Stimulated activated CD4-positive, alpha-beta T cell treated with anti-CD3 and anti-CD28 coated beads, Interleukin-15, amount 100 ng/mL, for 1 hour (primary cell): ENCODE measurements at places on chromosomes 5 and 9.

DNA sequence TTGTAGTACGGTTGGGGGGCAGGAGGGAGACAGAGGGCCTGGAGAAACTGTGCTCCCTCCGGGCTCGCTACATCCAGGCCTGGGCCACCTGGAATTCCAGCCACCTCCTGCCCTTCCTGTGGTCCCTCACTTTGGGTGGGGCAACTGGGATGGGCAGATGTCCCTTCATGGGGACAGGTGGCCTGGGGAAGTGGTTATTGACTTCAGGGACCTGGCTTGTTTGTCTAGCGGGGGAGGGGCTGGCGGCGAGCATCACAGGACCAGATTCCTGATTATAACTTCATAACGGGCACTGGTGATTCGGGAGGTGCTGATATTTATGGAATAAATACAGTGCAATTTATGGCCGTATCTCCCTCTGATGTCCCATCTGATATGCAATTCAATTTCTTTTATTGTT, 20.1 kb upstream of the LAMC3 start:
- DNase-seq = no peak

DNA sequence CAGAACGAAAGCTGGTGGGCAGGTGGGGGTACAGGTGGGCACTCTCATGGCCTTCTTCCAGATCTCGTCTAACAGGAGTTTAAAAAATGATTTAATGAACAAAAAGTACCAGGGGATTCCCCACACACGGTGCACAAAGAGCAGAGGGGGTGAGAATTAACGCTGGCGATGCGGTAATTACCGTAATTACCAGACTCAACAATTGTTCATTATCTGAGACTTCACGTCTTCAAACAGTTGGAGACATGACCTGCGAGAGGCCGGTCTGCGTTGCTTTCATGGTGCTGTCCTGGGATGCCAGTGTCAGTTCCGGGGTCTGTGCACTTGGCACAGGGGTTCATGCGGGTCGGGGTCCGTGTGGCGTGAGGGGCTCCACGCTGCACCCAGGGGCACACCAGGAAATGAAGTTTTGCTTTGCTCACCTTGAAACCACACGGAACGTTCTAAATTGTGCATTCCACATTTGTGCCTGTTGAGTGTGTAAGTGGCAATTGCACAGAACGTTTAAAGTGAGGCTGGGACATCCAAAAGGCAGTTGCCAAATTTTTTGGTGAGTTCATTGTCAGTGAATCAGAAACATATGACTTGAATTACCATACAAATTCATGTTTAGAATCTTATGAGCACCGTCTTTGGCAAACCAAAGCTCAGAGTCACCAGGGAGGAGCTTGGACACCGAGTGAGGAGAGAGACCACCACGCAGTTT, 256.4 kb upstream of the IRX1 start:
- DNase-seq = no peak

DNA sequence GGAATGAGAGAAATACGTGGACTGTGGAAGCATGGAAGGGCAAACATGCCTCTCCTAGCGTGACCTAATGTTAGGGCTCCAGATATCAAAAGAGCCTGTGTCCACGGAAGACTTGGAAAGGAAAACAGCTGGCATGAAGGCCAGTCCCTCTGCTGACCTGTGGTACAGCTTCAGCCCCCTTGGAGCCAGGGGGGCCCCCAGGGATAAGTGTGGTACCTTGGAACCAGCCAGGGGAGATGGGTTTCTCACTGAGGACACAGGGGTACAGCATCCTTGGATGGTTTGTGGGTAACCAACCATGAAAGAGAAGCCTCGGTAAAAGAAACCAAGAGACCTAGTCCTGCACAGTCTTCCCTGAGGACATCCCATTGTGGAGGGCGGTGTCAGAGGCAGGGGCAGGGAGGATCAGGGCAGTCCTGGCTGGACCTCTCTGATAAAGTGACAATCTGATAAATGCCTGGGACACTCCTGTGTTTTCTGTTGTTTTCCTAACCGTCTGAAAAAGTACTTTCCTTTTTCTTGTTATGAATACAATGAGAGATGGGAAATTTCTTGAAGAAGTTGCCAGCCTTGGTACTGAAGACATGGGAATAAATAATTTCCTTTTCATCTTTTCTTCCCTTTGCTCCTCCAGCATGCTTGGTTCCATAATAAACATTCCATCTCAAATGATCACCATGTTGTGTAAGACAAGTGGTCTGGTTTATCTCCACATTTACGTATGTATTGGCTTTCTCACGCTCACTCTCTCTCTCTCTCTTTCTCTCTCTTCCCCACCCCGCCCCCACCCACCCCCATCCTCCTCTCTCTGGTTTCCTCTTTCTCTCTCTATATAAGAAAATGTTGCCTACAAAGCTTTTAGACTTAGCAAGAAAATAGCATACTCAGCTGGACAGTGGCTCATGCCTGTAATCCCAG, 102.1 kb downstream of the SUSD1 start:
- DNase-seq = no peak

- no peak for DNase-seq
Observed at GRCh38 chr5:109560554-109560953, 129.2 kb upstream of the MAN2A1 start.

DNA sequence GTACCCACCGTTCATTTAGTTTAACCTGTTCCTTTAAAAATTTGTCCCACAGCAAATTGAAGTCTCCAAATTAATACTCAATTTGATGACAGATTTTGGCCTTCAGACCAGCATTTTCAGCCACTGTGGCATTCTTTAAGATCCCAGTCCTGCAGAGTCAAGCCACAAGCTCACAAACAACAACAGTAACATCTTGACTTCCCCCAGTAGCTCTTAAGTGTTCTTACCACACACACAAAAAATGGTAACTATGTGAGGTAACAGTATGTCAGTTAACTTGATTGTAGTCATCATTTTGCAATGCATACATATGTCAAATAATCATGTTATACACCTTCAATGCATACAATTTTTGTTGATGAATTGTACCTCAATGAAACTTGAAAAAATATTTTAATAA, 247.9 kb downstream of the LURAP1L start:
- DNase-seq = no peak

- no peak for DNase-seq
Observed at GRCh38 chr9:93071464-93071863, 13.0 kb downstream of the SUSD3 start.

- DNase-seq = no peak
Observed at GRCh38 chr9:92476962-92477361, 5.3 kb downstream of the ASPN start.

GRCh38 chr5:142278627-142279026, 46.2 kb downstream of the SPRY4 start:
- DNase-seq = no peak

- DNase-seq = no peak
Observed at GRCh38 chr5:171739271-171739670, 46.3 kb upstream of the SMIM23 start.

DNA sequence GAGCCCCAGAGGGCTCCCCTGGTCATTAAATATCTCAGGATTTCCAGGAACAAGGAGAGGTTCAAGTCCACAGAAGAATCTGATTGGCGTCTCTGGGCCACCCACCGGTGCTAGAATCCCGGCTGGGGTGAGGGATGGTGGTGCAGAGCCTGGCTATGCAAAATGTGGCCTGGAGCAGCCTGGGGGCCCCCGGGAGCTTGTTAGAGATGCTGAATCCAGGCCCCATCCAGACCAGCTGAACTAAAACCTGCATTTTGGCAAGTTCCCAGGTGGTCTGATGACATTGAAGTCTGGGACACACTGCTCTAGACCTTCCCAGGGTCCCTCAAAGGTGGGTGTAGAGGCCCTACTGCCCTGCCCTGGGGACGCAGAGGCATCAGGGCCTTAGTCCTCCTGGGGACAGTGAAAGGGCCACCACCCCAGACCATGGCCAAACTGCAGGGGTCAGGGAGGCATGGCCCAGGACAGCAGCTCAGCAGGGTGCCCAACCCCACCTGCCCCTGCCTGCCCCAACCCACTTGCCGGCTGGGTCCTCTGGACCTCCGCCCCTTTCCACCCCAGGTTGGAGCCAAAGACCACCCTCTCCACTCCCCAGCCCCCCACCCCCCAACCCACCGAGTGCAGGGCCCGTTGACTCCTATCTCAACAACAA, 34.7 kb downstream of the ADAMTS2 start:
- no peak for DNase-seq

DNA sequence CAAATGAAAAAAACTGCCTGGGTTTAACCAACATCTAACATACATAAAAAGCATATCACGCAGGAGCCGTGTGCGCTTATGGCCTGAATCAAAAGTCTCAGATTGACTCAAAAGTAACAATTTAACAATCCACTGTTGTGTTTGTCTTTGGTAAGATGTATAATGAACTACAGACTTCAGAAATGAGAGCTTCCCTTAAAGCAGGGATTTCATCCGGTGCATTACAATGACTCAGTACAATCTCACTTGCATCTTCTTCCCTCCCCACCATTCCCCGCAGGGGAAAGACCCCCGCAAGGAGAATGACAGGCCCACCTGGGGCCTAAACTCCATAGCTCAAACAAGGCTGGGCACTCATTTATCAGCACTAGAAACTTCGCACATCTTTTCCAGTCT, 1.4 kb downstream of the ZFR start:
- no peak for DNase-seq

- DNase-seq = no peak
Observed at GRCh38 chr5:74903165-74903787, 37.1 kb upstream of the FAM169A start.

- DNase-seq = no peak
Observed at GRCh38 chr5:148466236-148466580, 82.5 kb downstream of the FBXO38 start.

- no peak for DNase-seq
Observed at GRCh38 chr5:116989995-116990394, 415.4 kb upstream of the SEMA6A start.

GRCh38 chr5:57931807-57932206, 449.2 kb upstream of the ACTBL2 start:
- DNase-seq = no peak

- DNase-seq = no peak
Observed at GRCh38 chr5:123992641-123993040, 480.7 kb downstream of the CSNK1G3 start.

DNA sequence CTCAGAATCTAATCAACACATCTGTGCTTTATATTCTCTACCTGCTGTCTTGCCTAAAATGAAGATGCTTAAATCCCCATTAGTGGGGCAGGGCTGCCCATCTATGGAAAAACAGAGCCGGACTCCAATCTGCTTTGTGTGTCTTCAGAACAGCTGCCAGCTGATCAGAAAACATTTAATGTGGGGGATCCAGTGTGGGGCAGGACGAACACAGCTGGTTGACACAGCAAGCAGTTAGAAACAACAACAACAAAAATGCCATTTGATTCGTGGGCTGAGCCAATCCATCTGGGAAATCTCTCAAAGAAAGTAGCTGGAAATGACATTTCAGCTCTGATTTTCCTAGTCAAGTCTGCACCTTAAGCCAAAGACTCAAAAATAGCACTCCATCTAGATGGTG, 99.8 kb downstream of the PPP2R2B start:
- DNase-seq = no peak

DNA sequence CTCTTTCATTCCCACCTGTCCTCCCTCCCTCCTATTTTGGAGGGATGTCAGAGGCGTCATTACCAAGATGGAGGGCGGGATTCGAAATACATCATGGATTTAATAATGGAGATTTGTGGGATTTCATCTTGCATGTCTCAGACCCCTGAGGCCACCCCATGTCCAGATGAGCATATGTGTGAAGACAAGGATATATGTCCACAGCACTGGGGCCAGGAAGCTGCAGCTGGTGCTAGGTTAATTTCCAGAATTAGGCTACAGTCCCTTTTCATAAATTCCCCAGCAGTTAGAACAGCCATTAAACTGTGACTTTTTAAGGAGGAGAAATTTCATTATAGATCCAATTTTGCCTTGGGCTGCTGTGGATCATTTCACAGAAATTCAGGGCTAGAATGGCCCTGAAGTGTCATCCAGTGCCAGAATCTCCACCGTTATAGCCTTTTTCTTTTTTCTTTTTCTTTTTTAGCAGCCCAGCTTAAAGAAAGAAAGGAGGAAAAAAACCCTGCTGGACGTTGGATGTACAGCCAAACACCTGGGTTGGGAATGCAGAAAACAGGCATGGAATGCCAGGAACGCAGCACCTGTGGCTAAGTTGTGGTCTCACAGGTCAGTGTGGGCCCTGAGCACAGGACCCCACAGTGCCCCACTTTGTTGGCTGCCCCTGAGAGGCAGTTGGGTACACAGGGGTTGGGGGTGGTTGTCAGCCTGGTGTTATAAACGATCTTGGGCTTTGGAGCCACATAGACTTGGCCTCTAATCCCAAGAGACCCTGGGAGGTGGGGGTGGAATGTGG, 50.2 kb upstream of the CXCL14 start:
- DNase-seq = no peak

GRCh38 chr9:124779368-124780059, 2.6 kb downstream of the OLFML2A start:
- no peak for DNase-seq
